ENCODE measurements at places on chromosomes 13 and 19. TPM values are rescaled to one million over a fixed set of nuclear protein-coding genes. Genes with fewer than 3 reads are reported as not detected.

PLK5 gene
- 0.30 TPM for polyA plus RNA-seq

ZNF382 gene
- polyA plus RNA-seq: 5.4 TPM

DNA sequence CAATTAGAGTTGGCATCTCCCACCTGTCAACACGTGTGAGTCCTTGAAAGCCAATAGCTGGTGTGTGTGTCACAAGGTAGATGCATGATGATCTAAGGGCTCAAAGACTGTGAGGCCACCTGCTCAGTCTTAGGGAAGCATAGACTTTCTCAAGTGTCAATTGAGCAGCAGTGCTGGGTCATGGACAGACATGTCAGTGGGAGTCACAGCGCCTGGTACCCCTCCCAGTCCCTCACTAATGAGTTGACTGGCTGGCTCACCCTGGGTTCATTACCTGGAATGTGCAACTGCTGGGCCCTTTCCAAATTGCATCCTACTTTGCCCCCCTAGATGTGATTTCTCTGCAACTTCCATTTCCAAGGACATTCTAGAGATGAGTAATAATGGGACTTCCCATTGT, 9.1 kb upstream of the PSG6 start:
- DNase-seq: no peak

DNA sequence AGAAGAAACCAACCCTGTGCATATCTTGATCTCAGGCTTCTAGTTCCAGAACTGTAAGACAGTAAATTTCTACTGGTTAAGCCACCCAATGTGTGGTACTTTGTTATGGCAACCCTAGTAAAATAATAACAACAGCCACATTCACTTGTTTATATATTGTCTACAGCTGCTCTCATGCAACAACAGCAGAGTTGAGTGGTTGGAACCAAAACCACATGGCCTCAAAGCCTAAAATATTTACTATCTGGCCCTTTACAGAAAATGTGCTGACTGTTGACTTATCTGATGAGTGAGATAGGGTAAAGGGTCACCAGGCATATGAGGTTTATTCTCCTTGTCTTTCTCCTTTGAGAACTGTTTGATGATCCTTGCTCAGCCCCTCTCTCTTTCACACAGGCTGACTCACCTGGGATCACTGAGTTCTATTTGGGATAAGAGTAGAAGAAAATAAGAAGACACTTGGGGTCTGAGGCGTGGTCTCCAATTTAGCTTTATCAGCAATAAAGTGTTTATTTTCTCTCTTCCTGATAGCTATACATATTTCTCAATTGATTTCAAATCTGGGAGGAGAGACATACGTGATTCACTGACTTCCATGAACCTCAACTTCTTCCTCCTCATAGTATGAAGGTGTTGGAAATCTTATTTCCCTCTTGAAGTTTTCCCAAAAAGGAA, 227.5 kb upstream of the STARD13 start:
- DNase-seq: no peak

- DNase-seq: peak; percentile 70
Observed at GRCh38 chr13:99496184-99497142, 4.8 kb upstream of the TM9SF2 start.

GRCh38 chr13:75101348-75101747, 380.6 kb downstream of the TBC1D4 start:
- no peak for DNase-seq

- no peak for DNase-seq
Observed at GRCh38 chr13:45895881-45896280, 44.3 kb upstream of the SIAH3 start.

GRCh38 chr13:21557995-21558394, 46.0 kb downstream of the MICU2 start:
- DNase-seq: no peak

IPO5 gene
- polyA plus RNA-seq: 18.4 TPM

- no peak for DNase-seq
Observed at GRCh38 chr13:20457670-20458069, 68.0 kb downstream of the CRYL1 start.

Measured in heart left ventricle (tissue), 16 donors.